ENCODE measurements at places on chromosomes 16 and 17.

GRCh38 chr17:17929655-17930380 is 42.4 kb downstream of the TOM1L2 start:
- no peak for DNase-seq

GRCh38 chr17:74513987-74514631 is 17.2 kb downstream of the CD300LB start:
- DNase-seq, result no peak

GRCh38 chr17:4693416-4693815 is 10.5 kb downstream of the PELP1 start:
- DNase-seq, result no peak

- DNase-seq, result no peak
These were observed 26.5 kb downstream of the DUSP14 start for GRCh38 chr17:37516127-37516571.

GRCh38 chr16:57367116-57367752 is 5.1 kb upstream of the CX3CL1 start:
- no peak for DNase-seq

GRCh38 chr17:61340431-61341209 is 59.0 kb upstream of the TBX2 start:
- DNase-seq, result no peak

DNA sequence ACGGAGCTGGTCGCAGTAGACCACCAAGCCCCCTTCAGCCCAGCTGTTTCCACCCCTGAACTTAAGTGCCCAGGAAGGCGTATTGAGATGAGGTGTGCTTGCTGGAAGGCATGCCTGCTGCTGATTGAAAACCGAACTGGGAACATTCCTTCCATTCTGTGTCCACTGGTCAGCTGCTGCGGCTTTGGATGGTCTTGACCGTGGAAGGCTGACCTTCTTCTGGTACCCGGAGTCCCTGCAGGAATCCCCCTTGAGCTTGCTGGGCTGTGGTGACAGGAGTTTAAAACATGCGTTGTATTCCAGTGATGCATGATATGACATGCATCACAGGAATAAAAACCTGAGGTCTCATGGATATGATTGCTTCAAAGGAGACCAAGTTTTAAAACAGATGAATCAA is 31.4 kb downstream of the IL4R start:
- DNase-seq, result no peak

DNA sequence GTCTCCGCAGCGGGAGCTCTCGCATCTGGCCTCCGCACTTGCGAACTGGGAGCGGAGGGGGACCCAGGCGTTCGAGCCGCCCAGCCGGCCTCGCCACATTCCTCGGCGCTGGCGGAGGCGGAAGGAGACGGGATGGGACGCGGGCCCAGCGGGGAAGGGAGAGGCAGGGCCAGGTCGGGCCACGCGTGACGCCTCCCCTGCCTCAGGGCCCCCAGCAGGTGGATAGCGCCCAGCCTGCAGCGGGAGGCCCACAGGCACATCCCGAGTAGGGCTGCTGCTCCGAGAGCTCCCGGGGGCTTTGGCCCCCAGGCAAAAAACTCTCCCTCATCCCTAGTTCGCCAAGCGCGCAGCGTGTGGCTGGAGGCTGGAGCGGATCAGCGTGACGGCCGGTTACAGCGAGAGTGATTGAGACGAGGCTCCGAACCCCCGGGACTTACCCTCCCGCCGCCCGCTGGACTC is 800 bp downstream of the PLEKHH3 start:
- DNase-seq, result no peak

All from stimulated activated CD8-positive, alpha-beta memory T cell treated with anti-CD3 and anti-CD28 coated beads, Interleukin-12 subunit alpha, Interleukin-12 subunit beta, amount 100 ng/mL, for 4 hours (primary cell).